Vagina (tissue), 2 donors: ENCODE measurements at places on chromosomes 4 and X.

DNA sequence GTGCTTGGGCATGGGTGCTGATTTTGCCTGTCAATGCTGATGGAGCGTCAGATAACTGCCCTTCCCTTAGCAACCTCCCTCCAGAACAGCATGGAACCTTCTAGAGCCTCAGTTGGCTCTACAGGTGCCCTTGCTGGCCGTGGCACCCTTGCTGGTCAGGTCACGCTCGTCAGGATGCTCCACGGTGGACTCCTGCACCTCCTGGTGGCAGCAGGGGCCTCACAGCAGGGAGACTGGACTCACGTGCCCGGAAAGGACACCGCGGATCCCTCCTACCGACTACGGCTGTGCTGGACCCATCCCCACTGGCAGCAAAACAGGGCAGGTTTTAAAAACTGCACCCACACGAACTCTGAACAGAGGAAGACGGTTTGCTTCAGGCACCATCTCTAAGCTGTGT is 82.1 kb upstream of the AFAP1 start:
- no peak for DNase-seq

- no peak for DNase-seq
Measured at GRCh38 chrX:22278375-22278774, 5.7 kb downstream of the CBLL2 start.

- no peak for DNase-seq
Measured at GRCh38 chr4:1775731-1776500, 17.2 kb upstream of the FGFR3 start.

- DNase-seq, result no peak
Measured at GRCh38 chrX:19899217-19899788, 11.9 kb upstream of the SH3KBP1 start.

DNA sequence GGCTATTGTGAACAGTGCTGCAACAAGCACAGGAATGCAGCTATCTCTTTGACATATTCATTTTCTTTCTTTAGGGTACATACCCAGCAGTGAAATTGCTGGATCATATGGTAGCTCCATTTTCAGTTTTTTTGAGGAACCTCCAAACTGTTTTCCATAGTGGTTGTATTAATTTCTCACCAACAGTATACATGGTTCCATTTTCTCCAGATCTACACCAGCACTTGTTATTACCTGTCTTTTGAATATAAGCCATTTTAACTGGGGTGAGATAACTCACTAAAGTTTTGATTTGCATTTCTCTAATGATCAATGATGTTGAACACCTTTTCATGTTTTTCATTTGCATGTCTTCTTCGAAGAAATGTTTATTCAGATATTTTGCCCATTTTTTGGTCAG is 241.1 kb upstream of the AGTR2 start:
- DNase-seq, result no peak

DNA sequence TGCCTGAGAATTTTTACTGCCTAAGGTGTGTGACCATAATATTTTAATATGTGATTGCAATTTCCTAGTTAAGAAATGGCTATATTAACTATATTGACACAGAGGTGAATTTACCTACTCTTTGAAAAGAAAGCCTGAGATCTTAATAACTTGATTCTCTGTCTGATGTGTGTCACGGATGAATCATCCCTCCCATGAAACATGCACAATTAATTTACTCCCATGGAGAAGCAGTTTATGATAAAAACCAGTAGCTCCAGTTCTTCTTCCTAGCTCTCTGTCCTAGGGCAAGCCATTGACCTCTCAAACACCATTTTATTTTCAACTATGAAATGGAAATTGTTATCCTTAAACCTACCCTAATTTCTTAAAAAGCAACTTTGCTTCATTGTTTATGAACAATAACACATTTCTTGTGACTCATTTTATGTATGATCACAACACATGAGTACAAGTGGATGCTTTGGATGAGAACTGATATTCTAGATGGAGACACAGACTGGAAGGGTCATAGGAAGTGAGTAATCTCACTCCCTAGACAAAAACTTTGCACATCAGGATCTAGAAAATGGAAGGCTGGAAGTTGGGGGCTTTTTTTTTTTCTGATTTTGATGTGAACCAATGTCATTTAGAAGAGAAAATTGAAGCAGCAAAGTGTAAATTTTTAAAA is 438.3 kb downstream of the GPAT3 start:
- no peak for DNase-seq

DNA sequence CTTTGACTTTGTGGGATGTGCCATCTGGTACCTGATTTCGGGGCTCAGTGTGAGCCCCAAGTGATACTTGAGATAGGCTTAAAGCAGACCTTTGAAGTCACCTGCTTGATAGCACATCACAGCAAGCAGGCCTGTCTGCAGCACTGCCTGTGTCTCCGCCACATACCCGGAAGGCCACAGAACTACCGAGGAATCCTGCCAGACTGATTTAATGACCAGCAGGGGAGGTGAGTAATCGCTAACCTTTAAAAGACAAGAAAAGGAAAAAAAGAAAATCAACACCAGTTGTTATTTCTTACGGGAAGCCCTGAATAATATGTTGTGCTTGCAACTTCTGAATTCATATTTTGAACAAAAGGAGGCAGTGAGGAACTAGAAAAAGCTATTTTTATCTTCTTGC is 6.8 kb downstream of the PTCHD1 start:
- DNase-seq, result no peak

- no peak for DNase-seq
Measured at GRCh38 chr4:159677521-159677920, 574.6 kb downstream of the RAPGEF2 start.

DNA sequence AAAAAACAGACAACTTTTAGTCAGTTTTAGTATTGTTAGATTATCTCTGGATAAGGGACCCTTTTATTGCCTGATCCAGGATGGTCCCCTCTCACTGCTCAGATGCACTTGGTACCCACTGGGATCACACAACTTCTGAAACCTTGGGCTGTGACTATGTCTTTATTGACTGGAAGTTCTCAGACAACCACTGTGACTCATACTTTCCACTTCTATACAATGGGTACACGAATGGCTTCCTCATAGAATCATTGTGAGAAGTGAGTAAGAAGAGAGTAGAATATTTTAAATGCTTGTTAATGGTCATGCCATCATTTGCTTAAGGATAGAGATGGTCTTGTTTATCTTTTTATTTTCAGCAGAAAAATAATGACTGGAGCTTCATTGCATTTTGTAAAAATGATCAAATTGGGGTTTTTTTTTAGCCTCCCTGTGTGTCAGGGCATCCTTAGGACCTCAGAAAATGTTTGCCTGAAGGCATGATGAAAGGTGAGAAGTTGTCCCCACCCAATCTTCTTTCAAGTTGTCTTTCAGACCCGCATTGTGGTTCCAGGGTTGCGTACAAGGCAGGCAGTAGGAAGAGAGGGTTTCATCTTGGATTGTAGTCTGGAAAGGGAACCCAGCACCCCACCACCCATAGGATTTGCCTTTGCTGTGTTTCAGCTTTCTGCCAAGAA is 115.1 kb downstream of the CPEB2 start:
- DNase-seq, result no peak

DNA sequence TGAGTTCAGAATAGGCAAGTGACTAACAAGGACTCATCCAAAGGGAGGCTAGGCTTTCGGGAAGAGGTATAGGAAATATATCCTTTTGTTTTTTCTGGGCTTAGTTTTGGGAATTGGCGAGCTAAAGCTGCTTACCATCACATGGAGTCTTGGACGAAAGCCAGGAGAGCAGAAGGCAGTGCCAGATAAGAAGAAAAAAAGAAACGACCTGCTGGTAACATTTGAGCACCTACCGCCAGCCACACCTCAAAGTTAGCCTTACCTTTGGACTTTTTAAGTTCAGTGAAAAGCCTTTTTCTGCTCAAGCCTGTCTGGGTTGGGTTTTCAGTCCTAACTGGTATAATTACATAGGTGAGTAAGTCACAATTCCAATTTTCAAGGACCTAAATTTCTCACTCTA is 85.1 kb upstream of the LCORL start:
- no peak for DNase-seq

DNA sequence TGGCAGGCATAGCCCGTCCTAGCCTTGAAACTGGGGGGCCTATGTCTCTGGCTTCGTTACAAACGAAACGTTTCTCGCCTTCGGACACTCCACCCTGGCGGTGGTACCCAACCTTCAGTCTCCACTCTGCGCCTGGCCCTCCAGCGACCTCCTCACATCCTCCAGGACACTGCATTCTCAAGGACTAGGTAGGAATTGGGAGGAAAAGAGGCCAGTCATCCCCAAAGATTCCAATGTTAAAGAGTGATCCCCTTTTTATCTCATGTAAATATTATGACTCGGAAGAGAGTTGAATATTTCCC is 2.1 kb upstream of the NKX6-1 start:
- DNase-seq, result no peak

DNA sequence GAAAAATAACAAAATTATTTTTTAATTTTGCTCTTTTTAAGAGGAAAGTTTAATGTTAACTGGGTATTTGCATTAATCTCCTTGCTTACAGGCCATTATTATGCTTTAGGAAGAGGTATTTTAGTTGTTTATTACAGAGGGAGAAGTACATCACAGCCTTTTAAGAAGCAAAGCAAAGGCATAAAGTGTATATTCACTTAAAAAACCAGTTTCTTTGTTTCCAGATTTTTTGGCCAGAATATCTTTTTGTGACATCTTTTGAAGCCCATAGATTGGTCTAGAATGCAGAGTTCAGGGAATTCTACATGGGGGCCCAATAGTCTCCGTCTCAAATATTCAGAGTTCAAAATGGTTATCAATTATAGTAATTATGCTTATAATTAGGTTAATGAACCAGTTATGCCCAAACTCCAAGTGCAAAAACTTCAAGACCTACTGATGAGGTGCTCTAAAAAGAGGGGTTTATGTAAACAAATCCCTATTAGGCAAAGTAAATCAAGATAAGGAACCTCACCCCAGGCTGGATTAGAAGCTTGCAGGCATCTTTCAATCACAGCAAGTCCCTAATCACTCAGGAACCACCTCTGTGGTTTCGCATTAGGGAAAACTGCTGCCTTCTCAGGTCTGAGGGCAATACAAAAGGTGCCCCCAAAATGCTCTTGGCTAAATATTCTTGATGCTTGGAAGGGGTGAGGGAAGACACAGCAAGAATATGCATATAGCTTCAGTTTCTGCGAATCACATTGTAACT is 1.4 kb downstream of the CXXC4 start:
- DNase-seq, result no peak

GRCh38 chr4:114599231-114599902 is 760 bp downstream of the UGT8 start:
- no peak for DNase-seq

- no peak for DNase-seq
Measured at GRCh38 chr4:93384241-93384640, 444.3 kb upstream of the ATOH1 start.

- DNase-seq, result no peak
Measured at GRCh38 chr4:141731481-141731880, 95.1 kb downstream of the IL15 start.

GRCh38 chr4:89267846-89268245 is 39.8 kb downstream of the GPRIN3 start:
- DNase-seq, result no peak

DNA sequence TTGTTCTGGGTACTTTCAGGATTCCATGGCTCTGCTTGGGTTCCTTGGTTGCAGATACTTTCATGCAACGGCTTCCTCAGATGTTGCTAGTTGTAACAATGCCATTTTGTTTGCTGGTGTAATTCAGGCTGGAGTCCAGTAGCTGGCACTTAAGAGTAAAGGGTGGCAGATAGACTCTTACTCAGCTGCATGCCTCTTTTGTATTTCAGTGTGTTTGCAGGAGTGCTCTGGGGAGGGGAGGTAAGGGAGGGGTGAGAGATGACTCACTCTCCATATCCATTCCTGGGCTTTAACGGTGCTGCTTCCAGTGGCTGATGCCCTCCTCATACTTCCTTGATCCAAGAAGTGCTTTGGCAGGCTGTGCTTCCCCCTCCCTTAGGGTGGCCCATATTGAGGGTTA is 155.2 kb downstream of the ZNF330 start:
- DNase-seq, result no peak

GRCh38 chrX:94576367-94577004 is 902.5 kb downstream of the FAM133A start:
- no peak for DNase-seq

DNA sequence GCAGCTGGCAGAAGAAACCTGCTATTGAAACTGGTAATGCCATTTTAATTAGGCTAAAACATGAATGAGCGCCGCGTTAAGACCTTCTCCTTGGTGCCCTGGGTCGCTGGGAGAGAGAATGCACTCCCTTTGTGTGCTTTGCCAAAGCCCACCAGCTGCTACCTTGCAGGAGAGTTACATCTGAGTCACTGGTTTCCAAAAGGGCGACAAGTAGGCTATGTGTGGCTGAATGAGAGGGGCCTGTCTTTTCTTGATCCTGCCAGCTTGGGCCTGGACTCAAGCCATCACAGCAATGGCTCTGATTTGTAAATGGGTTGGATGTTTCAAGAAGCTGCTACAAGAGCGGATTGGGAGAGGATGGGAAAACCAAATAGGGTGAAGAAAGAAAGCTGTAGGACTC is 81.5 kb downstream of the NHS start:
- DNase-seq, result no peak

DNA sequence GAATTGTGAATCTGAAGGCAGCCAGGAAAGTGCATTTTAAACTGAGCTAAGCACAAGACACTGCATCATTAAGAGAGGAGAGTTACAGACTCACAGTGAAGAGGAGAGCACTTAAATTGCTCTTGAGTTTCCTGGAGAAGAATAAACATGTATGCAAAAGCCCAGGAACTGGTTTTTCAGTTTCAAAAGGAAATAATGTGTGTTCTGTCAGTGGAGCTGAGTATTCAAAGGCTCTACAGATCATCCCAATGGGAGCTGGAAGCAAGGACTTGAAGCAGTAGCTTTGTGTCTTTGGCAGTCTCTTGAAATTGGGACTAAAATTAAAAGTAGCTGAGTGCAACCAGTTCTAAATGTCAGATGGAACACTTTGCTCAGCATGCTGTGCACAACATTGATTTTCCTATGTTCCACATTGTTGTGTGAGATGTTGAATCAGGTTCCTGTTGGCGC is 147.5 kb upstream of the ANK2 start:
- no peak for DNase-seq

GRCh38 chrX:98380106-98380505 is 1496.4 kb downstream of the RPA4 start:
- DNase-seq, result no peak

GRCh38 chrX:45992402-45993123 is 552.7 kb downstream of the ZNF674 start:
- DNase-seq, result no peak

GRCh38 chrX:108025954-108026600 is 18.8 kb upstream of the VSIG1 start:
- no peak for DNase-seq

DNA sequence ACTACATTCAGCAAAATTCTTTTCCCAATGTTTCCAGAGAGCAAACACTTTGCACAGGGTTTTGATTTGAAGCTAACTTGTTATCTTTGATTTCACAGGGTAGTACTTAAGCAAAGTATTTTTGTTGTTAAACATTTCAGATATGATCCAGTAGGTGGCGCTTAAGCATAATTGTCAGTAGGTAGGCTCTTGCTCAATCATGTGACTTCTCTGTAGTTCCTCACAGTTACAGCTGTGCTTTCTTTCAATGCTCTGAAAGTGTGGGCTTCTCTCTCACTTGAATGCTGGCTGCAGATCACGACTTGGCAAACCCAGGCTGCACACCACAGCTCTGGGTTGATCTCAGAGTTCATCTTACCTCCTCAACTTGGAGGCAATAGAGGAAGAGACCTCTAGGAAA is 1016.5 kb downstream of the SH3BGRL start:
- no peak for DNase-seq
